ENCODE measurements at places on chromosomes 7 and 10.

- no peak for DNase-seq
Measured at GRCh38 chr7:33591490-33591889, 313.8 kb upstream of the BMPER start.

- DNase-seq: peak; percentile 71
Measured at GRCh38 chr7:134527979-134528371, 608 bp downstream of the AKR1B10 start.

DNA sequence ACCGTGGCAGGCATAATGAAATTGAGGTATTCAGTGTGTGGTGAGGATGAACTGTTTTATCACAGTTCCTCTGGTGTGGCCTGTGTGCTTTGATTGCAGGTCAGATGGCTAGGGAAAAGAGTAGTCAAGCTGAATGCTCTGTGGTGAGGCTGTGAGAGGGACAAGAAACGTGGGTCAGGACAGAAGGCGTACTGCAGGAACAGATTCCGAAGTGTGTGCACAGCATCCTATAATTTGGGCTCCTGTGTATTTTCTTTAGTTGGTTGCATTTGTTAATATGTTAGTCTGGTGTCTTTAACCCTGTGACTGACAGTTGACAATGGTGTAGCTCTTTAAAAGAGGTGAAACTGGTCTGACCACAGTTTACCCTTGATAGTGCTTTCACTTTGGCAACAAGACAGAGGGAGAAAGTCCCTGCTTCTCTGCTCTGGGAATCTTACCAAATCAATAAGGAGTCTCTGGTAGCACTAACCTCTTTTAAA lies 76.5 kb downstream of the AUTS2 start:
- DNase-seq: peak; percentile 49

GRCh38 chr7:133575726-133576440 lies 323.0 kb downstream of the EXOC4 start:
- DNase-seq: no peak

- DNase-seq: no peak
Measured at GRCh38 chr10:93468461-93469213, 13.5 kb downstream of the MYOF start.

DNA sequence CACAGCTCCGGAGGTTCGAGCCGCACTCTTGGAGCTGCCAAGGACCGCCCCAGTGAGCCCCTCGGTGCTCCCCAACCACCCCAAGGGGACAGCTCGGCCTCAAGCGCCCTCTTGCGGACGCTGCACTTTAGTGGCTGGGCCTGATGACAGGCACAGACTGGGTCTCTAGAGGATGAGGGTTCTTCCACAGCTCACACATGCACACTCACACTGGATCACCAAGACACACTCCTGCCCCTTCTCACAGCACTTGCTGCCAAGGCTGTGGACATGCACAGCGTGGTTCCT lies 2.1 kb downstream of the RET start:
- DNase-seq: peak; percentile 80

DNA sequence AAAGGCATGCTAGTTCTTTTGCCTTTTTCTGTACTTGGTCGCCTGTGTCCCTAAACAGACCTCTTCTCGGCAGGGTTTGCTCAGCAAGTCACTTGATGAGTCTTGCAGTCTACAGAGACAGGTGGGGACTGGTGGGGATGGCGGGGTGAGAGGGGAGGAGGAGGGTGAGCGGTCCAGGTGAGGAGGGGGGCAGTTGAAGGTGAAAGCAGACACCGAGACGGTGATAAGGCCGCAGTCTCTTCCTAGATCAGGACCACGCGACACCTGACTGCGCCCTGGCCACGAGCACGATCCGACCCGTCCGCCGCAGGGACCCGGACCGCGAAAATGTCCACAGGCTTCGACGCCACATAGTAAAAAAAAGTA lies 566 bp downstream of the ASNS start:
- peak; percentile 84 for DNase-seq

- no peak for DNase-seq
Measured at GRCh38 chr7:102089175-102090098, 197.2 kb upstream of the SH2B2 start.

GRCh38 chr10:88388324-88388723 lies 194.8 kb downstream of the RNLS start:
- DNase-seq: no peak

DNA sequence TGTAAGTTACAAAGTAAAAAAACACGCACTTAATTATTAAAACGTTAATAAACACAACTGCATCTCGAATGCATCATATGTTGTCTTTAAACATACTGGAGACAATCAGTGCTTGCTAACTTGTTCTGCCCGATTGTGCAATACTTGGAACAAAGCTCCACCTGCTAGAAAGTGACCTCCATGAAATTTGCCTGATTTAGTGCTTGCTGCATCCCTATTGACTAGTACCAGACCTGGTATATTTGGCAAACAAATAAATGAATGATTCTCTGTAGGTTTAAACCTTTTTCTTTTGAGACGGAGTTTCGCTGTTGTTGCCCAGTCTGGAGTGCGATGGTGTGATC lies 6.2 kb downstream of the BZW2 start:
- DNase-seq: peak; percentile 25

GRCh38 chr10:29882766-29883165 lies 176.6 kb downstream of the JCAD start:
- no peak for DNase-seq

- no peak for DNase-seq
Measured at GRCh38 chr10:86603256-86603655, 51.1 kb upstream of the OPN4 start.

- no peak for DNase-seq
Measured at GRCh38 chr7:104971290-104972071, 42.5 kb upstream of the KMT2E start.

GRCh38 chr10:122142641-122143237 lies 128.4 kb upstream of the BTBD16 start:
- DNase-seq: peak; percentile 67
